NCI-H774 (cell line): ENCODE measurements at places on chromosomes 1 and 21.

DNA sequence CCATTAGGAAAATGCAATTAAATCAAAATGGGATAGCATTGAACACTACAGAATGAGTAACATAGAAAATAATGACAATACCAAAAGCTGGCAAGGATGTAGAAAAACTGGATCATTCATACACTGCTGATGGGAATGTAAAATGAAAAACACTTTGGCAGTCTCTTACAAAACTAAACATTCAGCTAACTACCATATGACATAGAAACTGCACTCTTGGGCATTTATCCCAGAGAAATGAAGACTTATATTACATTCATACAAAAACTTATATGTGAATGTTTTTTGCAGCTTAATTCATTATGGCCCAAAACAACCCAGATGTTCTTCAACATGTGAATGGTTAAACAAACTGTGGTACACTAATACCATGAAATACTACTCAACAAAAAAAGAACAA, 66.4 kb downstream of the ANKRD13C start:
- no peak for DNase-seq

- DNase-seq, result no peak
Measured at GRCh38 chr1:70228670-70229069, 7.5 kb downstream of the SRSF11 start.

- DNase-seq, result no peak
Measured at GRCh38 chr21:28798798-28799197, 193.9 kb downstream of the LTN1 start.

DNA sequence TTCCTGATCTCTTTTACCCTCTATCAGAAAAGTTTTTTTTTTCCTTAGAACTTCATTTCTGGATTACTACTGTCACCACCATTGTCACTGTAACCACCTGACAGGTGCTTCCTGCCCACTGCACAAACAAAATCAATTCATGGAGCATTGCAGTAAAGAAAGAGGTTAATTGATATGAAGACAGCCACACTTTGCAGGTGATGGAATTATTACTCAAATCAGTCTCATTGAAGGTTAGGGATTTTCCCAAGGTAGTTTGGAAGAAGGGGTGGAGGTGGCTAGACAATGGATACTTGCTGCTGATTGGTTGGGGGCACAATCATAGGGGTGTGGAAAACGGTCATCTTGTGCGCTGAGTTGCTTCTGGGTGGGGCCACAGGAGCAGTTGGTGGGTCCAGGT, 230.8 kb upstream of the CACYBP start:
- no peak for DNase-seq

- no peak for DNase-seq
Measured at GRCh38 chr1:226111098-226111882, 48.8 kb downstream of the H3-3A start.

DNA sequence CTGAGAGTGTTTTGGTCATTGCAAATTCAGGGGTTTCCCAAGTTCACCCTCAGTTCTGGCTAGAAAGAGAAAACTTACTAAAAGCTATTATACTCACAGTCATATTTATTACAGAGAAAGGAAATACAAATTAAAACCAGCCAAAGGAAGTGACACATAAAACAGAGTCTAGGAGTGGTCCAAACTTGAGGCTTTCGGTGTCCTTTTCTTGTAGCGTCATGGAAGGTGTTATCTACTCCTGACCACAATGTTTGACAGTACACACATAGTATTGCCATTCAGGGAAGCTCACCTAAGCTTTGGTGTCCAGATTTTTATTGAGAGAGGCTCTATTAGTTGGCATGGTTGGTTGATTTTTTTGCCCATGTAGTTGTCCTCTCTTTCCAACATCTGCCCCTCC, 59.0 kb downstream of the SLC35A3 start:
- no peak for DNase-seq

- no peak for DNase-seq
Measured at GRCh38 chr1:247268390-247269045, 12.6 kb downstream of the VN1R5 start.

DNA sequence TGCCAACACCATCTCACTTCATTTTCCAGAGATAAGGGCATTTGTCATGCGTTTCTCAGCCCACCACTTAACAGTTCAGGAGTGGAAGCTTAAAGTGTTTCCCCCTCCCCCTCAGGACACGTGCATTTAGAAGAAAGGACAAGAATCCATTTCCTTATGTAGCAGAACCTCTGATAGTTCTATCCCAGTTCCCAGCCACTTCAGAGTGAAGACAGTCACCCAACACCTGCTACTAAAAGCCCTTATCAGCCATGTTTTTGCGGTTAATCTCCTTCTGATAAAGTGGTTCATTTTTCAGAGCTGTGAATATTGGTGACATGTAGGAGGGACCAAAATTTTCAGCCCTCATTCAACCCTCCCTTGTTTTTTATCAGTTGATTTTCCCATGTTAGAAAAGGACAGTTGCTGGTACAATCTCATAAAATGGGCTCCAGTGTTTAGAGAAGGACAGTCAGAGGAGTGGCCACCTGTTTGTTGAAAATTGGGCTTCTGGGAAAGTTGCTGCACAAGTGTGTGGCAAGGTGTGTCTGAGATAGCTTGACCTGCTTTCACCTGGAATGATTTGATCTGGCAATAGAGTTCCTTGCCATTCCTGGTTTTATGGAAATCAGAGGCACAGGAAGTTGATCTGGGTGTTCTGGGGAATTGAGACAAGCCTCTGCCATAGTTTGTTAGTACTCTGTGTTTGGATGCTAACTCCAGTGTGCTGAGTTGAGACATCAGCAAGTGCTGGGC, 114.0 kb downstream of the PPP1R12B start:
- no peak for DNase-seq

DNA sequence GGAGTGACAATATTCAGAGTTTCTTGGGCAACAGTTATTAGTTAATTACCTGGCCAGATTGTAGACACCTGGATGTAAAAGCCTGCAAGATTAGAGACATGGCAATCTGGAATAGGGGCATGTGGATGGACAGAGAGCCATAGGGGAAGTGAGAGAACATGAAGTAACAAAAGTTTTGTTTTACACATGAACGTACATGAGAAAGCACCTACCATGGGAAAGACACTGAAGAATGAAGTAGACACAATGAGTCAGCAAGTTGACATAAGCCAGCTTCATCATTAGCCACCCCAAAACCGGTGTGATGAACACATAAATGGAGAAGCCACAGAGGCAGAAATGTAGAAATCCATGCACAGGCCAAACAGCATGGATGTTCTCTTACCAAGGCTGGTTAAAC, 462.1 kb upstream of the C1orf87 start:
- DNase-seq, result no peak

DNA sequence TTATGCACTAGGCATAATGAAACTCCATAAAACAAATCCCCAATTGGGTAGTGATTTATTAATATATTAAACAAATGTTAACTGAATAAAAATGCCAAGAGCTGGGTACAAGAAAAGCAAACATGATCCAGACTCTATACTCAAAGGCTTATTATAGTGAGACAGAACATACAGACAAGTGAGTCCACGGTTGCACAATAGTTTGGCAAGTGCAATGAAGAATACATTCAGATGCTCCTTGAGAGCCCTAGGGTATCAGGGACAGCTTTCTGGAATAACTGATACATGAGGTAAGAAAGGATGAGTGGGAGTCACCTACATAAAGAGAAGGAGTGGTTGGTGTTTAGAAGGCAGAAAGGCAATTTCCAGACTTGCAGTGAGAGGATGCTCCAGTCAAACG, 85.1 kb downstream of the VAV3 start:
- no peak for DNase-seq

DNA sequence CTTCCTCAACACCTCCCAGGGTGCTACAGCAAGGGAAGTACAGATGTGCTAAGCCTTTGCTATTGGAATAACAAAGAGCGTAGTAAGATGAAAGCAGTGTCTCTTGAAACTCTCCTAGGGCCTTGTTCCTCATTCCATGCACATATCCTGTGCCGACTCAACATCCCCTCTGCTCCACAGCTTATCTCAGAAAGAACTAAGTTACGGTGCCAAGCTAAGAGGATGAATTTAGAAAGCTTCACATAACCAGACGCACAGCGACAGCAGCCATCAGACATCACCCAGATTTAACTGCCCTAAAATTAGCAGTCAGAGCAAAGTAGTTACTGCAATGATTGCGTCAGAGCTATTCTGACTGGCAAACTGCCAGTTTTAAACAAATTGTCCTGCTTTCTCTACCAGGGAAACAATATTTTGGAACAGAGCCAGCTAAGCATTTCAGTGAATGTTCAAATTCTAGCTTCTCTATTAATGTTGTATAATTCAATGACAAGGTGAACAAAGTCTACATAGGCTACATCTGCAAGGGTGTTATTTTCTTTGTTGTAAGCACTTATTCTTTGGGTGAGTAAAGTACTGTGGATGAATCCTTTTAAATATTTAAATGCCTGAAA, 9.5 kb downstream of the SIPA1L2 start:
- DNase-seq, result peak; percentile 90

DNA sequence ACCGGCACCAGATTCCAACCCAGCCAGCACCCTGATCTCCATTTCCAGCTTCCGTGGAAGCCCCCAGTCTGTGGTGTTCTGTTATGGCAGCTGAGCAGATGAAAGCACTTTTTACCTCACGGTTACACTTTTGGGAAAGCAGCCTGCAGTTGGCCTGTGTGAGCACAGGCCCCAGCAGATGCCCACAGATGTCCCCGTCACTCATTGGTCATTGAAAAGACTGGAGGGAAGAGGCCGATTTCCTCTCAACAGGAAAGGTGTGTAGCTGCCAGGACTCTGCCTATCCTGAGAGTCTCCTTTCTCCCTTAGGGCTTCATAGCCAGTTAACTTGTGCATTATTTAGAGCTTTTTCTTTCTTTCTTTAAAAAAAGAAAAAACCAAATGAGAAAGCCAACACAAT, 123.0 kb downstream of the PCBP3 start:
- no peak for DNase-seq

DNA sequence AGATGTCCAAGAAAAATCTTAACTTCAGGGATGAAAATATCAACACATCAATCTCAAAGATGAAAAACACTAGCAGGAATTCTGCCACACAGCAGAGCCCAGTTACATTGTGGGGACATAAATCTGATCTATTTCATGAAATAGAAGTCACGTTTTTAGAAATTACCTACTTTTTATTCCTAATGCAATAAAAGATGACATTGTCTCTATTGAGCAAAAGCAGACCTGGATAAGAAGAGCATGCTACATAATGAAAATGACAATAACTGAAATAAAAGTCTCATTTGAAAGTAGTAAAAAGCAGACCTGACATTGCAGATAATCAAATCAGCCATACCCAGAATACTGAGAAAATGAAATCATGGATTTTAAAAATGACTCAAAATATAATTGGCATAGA, 156.8 kb downstream of the NTNG1 start:
- DNase-seq, result no peak

GRCh38 chr21:35491114-35491513, 442.0 kb upstream of the RUNX1 start:
- DNase-seq, result no peak

GRCh38 chr21:41605178-41605933, 97.4 kb upstream of the TMPRSS2 start:
- no peak for DNase-seq

DNA sequence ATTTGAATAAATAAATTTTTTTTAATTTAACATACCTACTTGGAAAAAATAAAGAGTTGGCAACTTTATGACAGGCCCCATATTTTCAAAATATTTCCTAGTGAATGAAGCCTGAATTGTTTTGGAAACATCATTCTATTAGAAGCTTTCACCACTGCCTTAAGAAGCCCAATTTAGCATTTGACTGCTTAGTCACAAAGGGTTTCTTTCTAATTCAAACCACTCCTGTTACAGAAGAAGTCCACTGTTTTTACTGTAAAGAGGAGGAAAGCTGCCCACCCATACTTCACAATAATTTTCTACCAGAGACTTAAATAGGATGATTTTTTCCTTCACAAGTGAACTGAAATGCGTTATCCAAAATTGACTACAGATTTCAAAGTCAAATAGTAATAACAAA, 534.6 kb upstream of the PTBP2 start:
- no peak for DNase-seq

GRCh38 chr1:26372039-26372438, 511 bp downstream of the ZNF683 start:
- no peak for DNase-seq

GRCh38 chr1:26553942-26554682, 24.6 kb downstream of the RPS6KA1 start:
- DNase-seq, result no peak

GRCh38 chr1:9201401-9202239, 33.0 kb upstream of the H6PD start:
- no peak for DNase-seq

DNA sequence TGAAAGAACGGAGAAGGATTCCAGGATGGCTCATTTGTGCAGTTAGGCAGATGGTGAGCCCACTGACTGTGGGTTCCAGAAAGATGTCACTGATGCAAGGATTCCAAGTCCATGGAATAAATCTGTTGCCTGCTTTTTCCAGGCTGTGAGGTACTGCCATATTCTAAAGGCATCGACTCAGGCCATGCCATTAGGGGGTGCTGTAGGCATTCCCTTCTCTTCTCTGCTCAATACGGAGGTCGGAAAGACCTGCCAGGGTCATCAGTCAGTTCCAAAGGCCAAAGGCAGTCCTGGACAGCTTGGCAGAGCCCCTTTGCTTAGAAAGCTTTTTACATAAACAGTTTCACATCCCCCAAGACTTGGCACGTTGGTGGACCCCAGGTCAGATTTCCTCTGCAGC, 31.7 kb upstream of the TMEM125 start:
- peak; percentile 73 for DNase-seq

- DNase-seq, result no peak
Measured at GRCh38 chr1:57910782-57911181, 486.9 kb upstream of the DAB1 start.

GRCh38 chr1:98323388-98323787, 338.1 kb upstream of the SNX7 start:
- DNase-seq, result no peak

- DNase-seq, result no peak
Measured at GRCh38 chr1:160836981-160837557, 25.6 kb downstream of the CD244 start.

DNA sequence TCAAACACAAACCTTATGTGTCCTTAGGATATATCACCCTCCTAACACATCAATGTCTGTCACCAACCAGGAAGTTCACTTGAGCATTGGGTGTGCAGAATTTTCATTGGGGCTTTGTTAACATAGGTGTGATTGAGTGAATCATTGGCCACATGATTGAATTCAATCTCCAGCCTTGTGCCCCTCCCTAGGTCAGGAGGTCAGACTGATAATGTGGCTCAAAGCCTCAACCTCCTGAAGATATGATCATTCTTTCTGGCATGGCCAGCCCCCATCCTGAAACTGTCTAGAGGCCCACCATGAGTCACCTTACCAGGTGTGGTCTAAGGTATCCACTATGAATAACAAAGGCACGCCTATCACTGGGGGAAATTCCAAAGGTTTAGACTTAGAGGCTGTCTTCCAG, 90.1 kb downstream of the PKN2 start:
- DNase-seq, result no peak

GRCh38 chr1:220056374-220056773, 10.1 kb upstream of the EPRS1 start:
- DNase-seq, result no peak

GRCh38 chr21:20527731-20528460, 470.3 kb upstream of the NCAM2 start:
- no peak for DNase-seq

GRCh38 chr1:20411196-20411980, 74.6 kb downstream of the CAMK2N1 start:
- DNase-seq, result no peak

GRCh38 chr1:117363571-117364048, 3.6 kb upstream of the MAN1A2 start:
- DNase-seq, result peak; percentile 55

GRCh38 chr1:21705303-21705980, 36.3 kb upstream of the RAP1GAP start:
- DNase-seq, result no peak
